ENCODE measurements at places on chromosomes 4 and X.

GRCh38 chrX:100819534-100819836 lies 706 bp upstream of the CSTF2 start:
- no peak for DNase-seq

DNA sequence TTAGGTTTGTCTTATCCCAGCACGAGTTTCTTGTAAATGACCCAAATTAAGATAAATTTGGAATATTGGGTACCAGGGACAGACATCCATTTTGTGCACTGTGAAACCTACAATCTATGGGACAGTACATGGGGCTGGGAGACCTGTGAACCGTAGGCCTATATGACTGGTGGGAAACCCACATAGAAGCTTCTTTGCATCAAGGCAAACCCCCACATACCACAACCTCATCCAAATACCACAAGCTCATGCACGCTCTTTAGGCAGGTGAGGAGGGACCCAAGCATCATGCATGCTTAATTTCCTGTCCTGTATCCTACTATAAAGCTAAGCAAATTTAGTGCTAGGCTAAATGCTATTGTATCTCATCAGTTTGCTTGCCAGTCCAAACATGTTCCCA lies 47.8 kb downstream of the NIPAL1 start:
- DNase-seq, result no peak

GRCh38 chr4:39706741-39707511 lies 9.0 kb downstream of the UBE2K start:
- DNase-seq, result no peak

- no peak for DNase-seq
These were observed 139.5 kb downstream of the MAGEC1 start for GRCh38 chrX:142043196-142043595.

- no peak for DNase-seq
These were observed 56.2 kb downstream of the MCUB start for GRCh38 chr4:109616243-109616642.

DNA sequence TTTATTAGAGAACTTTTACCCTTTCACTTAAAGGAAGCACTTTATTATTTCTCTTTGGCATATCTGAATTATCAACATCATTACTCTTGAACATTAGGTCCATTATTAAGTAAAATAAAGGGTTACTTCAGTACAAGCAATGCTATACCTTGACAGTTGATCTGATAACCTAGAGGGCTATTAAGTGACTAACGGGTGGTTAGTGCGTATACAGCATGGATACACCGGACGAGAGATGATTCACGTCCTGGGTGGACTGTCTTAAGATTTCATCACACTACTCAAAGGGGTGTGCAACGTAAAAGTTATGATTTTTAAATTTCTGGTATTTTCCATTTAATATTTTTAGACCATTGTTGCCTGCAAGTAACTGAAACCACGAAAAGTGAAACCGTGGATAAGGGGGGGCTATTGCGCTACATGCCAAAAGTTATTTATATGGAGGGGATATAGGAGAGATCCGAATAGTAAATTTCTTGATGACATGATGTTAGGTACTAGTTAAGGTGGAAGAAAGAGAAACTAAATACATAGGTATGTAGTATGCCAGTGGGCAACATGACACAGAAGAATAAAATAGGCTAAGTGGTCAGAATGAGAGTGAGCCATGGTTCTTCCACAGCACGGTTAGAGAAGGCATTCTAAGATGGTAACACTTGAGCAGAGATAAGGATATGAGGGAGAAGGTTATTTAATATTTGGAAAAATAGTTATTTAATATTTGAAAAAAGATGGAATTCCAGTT lies 230.8 kb upstream of the ANKRD50 start:
- no peak for DNase-seq

DNA sequence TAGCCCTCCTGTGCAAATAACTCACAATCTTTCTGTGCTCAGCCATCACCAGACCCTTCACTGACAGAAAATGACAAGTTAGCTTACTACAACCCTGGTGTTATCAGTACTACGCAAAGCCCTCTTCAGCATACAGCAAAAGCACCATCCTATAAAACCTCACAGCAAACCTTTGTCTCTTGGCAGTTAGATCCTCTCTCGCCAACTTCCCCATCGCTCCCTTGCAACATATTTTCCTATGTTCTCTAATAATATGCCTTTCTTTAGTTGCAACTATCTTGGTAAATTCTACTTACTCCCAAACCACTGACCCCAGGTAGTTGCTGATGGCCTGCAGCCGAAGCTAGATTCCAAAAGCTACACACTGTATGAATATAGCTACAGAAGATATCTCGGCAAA lies 856.9 kb upstream of the FRG1 start:
- no peak for DNase-seq
